ENCODE measurements at places on chromosomes 16 and 17.

GRCh38 chr17:62064791-62065563, at the start of gene MED13:
MED13 (minus strand) TSS chr17:62065278; CDS start chr17:62065205, 73 bp downstream.
- DNase-seq, result peak; percentile 40

- DNase-seq, result peak; percentile 65
These were observed 32.6 kb downstream of the DCUN1D3 start for GRCh38 chr16:20867585-20867984.

DNA sequence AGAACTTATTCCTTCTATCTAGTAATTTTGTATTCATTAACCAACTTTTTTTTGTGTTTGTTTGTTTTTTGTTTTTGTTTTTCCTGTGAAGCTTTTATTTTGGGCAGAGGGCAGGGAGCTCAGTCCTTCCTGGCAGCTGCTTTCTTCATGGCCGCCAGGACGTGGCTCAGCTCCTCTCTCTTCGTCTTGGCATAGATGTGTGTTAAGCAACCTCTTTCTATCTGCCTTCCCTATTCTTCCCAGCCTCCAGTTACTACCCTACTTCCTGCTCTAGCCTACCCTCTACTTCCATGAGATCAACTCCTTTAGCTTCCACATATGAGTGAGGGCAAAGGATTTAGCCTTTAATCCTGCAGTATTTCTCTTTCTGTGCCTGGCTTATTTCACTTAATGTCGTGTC, 8.2 kb upstream of the BRD7 start:
- no peak for DNase-seq

DNA sequence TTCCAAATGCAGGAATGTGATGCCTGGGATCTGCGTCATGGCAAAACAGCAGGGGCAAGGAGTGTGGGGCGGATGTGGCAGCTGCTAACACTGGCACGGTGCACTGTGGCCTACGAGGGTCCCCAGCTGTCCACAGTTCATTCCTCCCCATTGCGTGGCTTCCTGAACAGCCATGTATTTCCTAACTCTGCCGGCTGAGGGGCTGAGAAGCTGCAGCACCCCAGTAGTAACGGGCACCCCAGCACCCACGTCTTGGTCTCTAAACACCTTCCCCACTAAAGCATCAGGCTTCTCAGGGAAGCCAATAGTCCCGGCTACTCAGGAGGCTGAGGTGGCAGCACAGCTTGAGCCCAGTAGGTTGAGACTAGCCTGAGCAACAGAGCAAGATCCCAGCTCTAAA, 47.6 kb downstream of the LMF1 start:
- DNase-seq, result no peak

DNA sequence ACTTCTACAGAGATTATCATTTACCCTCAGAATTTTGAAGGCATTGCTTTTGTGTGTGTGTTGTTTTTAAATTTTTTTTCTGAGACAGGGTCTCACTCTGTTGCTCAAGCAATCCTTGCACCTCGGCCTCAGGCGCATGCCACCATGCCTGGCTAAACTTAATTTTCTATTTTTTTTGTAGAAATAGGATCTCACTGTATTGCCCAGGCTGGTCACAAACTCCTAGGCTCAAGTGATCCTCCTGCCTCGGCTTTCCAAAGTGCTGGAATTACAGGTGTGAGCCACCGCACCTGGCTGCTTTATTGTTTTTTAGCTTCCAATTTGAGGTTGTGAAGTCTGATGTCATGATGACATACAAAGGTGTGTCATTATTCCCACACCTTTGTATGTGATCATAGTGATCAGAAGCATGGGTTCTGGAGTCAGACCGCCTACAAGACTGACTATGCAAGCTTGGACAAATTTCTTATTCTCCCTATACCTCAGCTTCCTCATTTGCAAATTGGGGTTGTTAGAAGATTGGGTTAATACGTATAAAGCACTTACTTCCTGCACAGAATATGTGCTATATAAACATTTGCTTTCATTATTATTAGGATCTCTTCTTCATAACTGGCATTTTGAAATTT, 5.8 kb downstream of the SEPHS2 start:
- DNase-seq, result no peak

GRCh38 chr17:41631025-41631897, 6.9 kb upstream of the KRT17 start:
- DNase-seq, result no peak

GRCh38 chr16:3475604-3476375, 19.5 kb downstream of the C16orf90 start:
- no peak for DNase-seq

DNA sequence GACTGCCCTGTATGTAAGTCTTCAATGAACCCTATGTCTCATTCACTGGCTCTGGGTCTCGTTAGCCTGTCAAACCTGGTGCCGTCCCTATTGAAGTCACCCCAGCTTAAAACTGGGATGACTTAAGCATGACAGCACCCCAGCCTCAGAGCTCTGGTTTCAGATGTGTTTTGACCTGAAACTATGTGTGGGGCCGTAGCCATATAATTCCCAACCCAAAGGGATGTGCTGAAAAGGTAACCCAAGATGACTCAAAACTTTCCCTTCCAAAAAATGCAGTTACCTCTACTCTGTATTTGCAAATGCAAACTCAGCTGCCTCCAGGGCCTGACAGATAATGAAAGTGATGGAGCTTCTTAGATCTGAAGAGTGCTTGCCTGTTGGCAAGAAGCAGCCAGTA, 478.3 kb upstream of the ERCC4 start:
- DNase-seq, result no peak

DNA sequence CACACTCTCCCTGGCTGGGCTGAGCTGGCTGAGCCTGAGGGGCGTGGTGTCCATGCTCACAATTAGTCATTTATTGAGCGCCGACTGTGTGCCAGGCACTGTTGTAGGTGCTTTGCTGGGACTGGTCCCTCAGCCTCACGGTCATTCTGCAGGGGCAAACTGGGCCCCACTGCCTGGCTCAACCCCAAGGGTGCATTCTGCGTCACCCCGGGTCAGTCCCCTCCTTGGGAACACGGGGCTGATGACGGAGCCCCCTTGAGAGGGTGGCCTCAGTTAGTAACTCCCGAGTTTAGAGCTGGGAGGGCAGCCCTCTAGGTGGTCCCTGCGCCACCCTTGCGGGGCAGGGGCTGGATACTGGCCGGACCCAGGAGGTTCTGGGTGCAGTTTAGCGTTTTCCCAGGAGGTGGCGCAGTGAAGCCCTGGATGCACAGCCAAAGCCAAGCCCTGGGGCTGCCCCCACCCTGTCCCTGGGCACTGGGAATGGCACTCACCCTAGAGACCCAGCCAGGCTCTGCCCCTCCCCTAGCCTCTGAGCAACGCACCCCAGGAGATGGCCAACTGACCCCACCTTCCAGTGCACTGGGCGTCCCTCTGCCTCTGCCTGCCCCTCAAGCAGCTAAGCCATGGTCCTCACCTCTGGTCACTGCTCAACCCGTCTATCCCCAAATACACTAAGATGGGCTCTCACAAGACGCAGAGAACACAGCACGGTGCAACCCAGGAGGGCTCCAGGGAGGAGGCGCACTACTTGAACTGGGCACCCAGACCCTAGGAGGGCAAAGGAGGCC, 243.2 kb upstream of the GSE1 start:
- no peak for DNase-seq

- DNase-seq, result no peak
These were observed 14.7 kb downstream of the BRD7 start for GRCh38 chr16:50354082-50354481.

GRCh38 chr17:571224-571623, 143.4 kb downstream of the VPS53 start:
- DNase-seq, result no peak

DNA sequence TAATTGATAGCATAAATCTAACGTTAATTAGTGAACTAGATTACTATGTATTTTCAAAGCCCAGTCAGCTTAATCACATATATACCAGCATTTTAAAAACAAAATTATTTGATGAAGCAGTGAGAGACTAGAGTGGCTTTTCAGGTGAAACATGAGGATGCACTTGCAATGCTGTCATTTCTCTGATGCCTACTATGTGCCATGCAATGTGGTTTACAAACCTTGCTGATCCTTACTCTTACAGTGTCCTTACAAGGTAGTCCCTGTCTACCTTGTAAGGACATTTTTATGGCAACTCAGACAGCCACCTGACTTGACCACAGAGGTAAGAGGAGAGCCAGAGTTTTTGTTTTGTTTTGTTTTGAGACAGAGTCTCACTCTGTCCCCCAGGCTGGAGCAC, 42.7 kb downstream of the CYB5B start:
- no peak for DNase-seq

DNA sequence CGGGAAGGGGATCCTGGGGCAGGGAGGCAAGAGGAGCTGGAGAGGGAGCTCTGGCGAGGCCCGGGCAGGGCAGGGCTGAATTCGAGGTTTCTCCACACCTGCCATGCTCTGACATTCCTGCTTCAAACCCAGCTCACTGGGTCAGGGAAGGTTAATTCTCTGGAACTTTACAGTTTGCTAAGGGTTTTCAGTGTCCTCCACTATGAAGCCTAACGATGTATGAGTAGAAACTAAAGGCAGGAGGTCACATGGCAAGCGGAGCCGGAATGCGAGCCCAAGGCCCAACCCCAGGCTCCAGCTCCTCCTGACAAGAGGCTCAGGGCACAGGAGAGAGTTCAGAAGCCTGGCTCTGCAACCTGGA, 29.2 kb downstream of the DCAKD start:
- DNase-seq, result no peak

DNA sequence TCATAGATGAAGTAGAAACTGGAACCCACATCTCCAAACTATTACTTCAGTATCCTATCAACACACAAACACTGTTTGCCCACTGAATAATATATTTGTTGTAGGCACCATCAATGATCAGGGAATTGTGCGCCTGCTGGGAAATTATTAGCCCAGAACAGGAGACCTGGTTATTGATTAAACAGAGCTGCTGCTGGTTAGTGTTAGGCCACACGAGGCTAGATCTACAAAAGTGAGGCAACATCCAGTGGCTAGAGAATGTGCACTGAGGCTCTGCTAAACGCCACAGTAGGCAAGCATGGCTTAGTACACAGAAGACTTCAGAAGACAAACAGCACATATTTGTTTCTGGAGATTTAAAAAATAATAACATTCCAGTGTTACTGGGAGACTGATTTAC, 11.0 kb downstream of the ABHD15 start:
- no peak for DNase-seq

DNA sequence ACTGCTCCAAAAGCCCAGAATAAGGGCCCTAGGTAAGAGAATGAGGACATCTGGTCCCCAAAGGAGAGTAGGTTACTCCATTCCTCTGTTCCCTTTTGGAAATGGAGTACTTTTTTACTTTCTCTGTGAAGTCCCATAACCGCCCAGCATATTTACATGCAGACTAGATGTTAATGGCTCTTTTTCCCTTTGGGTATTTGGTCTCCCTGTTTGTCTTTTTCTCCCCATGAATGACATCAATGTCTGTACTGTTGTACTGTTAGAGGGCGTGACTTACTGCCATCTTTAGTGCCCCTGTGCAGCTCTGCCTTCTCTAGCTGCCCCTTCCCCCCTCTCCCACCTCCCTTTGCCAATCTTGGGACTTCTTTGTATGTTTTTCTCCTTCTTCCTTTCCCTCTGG, 19.0 kb downstream of the GPR179 start:
- no peak for DNase-seq

DNA sequence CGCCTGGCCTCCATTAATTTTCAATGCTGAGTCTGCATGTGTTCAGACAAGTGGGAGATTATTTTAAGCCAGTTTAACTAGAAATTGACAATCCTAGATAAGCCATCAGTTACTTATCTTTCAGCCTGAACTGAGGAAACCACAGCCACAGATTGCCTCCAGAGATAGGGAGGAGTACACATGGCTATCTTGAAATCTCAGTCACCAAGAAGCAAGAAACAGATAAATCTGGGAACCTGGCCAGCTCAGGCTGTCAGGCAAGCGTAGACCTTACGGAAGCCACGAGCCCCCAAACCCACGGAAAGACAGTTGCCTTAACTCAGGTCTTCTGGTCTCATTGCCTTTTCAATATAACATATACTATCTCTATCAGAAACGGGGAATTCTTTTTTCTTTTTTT, 2.0 kb upstream of the GLG1 start:
- DNase-seq, result no peak

- peak; percentile 70 for DNase-seq
These were observed 12.5 kb downstream of the SAMD14 start for GRCh38 chr17:50117202-50118051.

DNA sequence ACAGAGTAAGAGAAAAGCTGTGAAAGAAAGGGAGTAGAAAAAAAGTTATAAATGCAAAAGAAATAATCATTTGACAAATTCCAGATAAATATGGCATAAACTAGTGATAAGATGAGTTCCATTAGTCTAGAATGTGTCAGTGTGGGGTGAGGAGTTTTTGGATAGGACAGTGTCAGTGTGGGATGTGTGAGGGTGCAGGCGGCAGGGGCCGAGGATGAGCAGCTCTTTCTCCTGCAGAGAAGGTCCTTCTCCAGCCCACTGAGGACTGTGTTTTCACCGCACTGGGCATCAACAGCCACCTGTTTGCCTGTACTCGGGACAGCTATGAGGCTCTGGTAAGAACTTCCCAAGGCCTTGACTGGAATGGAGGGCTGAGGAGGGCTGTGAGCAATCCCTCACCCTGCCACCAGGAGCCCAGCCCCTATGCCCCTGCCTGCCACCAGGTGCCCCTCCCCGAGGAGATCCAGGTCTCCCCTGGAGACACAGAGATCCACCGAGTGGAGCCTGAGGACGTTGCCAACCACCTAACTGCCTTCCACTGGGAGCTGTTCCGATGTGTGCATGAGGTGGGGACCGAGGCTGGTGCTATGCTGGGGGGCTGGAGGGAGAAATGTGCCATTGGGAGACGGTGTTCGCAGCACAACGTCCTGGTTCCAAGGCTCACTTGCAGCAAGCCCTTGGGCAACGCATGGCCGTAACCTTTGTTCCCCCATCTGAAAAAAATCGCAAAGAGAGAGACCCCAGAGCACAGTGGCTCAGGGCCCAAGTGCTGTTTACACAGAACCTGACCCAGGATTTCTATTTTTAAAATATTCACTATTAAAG, 13.1 kb downstream of the RAPGEFL1 start:
- no peak for DNase-seq

- no peak for DNase-seq
These were observed 80.3 kb upstream of the LHX1 start for GRCh38 chr17:36856903-36857381.

DNA sequence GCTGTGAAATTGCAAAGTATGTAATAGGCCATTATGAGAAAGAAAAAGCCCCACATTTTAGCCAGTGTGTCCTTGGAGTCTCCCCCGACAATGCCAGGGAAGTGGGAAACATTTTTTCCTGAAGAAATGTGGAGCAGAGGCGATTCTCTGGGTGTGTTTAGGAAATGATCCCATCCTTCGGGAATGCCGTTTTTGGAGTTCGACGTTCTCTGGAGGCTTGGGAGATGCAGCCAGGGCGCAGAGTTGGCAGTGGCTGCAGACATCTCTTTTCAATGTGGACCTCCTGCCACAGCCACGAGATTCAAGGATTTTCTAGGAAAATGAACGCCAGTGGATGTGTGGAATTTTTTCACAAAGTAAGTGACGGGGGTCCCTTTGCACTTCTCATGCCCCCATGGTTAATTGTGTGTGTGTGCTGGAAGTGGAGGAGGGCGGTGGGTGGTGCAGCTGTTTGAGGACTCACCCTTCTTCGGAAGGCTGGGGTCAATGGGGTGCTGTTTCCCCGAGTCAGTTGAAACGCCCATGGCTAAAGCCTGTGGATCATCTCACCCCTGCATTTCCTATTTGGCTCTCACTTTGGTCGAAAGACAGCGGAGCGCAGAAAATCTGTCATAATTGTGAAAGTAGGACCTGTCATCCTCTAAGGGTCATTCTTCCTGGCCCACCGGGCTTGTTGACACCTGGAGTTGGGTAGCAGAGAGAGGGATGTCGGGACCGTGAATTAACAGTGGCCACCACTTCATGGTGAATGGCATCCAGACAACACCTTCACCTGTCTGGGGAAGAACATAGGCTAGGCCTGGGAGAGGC, 73.2 kb downstream of the CMIP start:
- DNase-seq, result no peak
